ENCODE measurements at places on chromosomes 5 and 9.

- no peak for DNase-seq
Observed at GRCh38 chr5:8079056-8079455, 210.1 kb downstream of the MTRR start.

DNA sequence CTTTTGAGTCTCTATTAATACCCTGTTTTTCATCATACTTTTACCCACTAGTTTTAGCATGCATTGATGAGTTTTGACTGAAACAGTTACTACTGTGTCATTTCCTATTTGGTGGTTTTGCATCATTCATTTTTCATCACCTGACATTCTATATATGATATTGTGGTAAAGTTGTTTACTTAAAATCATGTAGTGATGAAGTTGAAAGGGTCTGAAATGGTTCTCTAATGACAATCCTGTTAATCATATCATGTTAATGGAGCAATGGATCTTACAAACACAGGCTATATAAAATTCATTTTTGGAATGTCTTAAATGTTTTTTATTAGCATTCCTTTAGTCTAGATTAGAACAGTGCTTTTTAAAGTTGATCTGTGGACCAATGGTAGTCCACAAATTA, 84.1 kb downstream of the ERBIN start:
- DNase-seq = peak; percentile 20

DNA sequence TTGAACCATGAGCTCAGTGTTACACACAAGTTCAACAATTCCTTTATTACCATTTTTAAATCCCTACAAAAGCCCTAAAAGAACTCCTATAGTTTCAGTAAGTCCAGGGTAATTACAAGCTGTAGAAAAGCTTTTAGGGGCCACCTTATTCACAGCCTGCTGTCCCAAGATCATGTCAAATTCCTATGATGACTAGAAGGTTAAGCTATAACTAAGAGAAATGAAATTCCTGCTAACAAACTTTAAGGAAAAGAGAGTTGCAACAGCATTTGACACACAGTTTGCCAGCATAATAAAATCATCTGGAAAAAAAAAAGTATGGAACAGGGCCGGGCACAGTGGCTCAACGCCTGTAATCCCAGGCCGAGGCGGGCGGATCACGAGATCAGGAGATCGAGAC, 31.5 kb downstream of the TMEM245 start:
- no peak for DNase-seq

- peak; percentile 39 for DNase-seq
Observed at GRCh38 chr9:94714494-94714893, 12.0 kb upstream of the AOPEP start.

- peak; percentile 97 for DNase-seq
Observed at GRCh38 chr9:94860678-94861588, 134.4 kb downstream of the AOPEP start.
